Retina (tissue), 1 donor: ENCODE measurements at places on chromosomes 1 and 21.

- no peak for DNase-seq
Measured at GRCh38 chr1:208298593-208299269, 54.5 kb upstream of the PLXNA2 start.

GRCh38 chr1:187283984-187284383 lies 455.2 kb downstream of the PLA2G4A start:
- DNase-seq, result no peak

GRCh38 chr1:225541383-225541782 lies 111.5 kb downstream of the ENAH start:
- no peak for DNase-seq

- no peak for DNase-seq
Measured at GRCh38 chr1:99374109-99374508, 109.8 kb downstream of the PLPPR4 start.

- no peak for DNase-seq
Measured at GRCh38 chr1:214310010-214310409, 29.1 kb downstream of the SMYD2 start.

GRCh38 chr1:180633057-180634056 lies 1.5 kb downstream of the XPR1 start:
- DNase-seq, result no peak

DNA sequence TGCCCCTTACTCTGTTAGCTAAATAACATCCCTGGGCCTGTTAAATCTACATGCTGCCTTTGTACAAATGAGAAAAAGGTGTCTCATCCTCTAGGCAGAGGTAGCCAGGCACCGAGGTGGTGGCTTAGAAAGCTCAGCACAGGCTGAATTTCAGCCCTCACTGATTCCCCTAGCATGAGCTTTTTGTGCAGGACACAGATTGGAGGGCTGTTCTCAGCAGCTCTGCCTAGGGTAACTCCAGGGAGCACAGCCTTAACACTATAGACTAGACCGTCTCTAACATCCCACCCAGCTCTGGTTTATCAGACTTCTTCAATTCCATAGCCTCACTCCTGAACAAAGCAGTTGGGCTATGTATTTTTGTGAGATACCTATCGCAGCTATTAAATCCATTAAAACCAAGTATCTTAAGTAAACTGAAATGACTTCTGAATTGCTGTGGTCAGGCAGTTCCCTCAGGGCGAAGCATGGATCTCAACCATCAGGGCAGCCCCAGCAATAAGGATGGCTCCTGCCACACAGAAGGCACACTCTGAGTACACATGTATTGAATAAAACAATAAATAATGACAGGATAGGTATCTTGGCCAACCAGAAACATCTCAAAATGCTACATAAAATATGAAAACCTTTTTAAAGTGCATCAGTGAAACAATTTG lies 14.8 kb downstream of the S100A6 start:
- DNase-seq, result no peak
